ENCODE measurements at places on chromosomes 3 and 15.
A peak's percentile ranks its signal among the peaks of the same experiment; 100 is the strongest.

DNA sequence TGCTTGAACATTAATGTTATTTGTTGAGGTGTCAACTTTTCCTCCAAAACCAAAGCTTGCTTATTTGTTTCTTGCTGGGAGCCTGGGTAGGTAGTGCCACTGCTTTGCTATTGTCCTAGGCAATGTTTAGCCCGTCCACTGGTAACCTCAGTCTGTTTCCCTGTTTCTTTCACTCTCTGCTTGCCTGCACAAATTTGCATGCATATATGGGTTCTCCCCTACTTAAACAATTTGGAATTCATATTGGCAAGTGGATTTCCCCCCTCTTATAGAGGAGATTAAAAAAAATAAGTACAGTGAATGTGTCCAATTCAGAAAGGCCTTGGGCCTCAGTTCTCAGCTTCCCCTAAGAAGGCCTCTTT is 45.0 kb upstream of the BOC start:
- no peak for DNase-seq

DNA sequence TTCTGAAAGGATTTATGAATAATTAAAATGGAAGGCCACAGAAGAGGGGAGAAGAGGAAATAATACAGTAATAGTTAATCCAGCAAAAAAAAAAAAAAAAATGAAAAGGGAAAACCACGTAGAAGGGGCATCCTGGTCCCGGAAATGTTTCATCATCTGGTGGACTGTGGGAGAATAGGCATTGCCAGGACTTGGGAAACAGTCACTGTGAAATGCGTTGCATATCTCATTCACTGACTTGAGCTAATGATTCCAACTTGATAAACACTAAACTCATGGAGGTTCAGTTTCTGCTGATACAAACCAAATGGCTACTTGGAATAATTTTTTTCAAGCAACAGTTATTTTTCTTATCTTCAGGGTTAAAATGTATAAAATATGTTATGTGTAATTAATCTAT is 3.2 kb downstream of the XCR1 start:
- no peak for DNase-seq

DNA sequence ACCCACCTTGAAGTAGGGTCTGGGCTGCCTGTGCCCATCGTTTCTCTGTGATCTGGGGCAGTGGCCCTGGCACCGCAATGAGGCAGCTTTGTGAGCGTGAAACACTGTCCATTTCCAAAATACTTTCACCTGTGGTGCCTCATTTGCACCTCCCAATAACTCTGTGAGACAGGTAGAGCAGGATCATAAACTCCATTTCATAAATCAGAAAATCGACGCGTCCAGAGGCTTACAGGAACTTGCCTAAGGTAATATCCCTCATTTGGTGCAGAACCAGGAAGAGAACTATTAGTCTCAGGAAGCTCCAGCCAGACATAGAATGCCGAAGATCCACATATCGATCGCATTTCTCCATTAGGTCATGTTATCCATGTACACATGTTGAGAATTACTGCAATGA is 38.2 kb upstream of the SEMA4B start:
- DNase-seq: no peak

GRCh38 chr15:40072216-40072990 is 33.4 kb upstream of the SRP14 start:
- DNase-seq: peak; percentile 65

GRCh38 chr3:150497956-150498355 is 48.3 kb downstream of the SERP1 start:
- no peak for DNase-seq

GRCh38 chr3:99607151-99607550 is 31.2 kb upstream of the COL8A1 start:
- DNase-seq: no peak

DNA sequence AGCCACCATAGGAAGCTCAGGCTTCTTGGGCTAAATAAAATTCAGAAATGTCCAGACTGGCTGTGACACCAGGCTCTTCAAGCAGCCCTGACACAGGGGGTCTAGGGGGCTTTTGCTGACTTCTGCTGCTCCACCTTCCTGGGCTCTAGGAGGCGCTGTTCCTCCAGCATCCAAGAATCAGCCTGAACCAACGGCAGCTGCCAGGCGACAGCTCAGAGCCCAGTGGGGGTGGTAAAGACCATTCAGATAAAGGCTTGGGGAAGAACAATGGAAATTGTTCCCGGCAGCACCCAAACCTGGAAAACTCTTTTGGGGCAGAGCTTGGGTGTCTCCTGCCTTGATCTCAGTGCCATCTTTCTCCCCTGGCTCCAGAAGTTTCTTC is 21.6 kb upstream of the PSTPIP1 start:
- no peak for DNase-seq

All from left ventricle myocardium inferior (tissue), 1 donor.